ENCODE measurements at places on chromosomes 2 and 18. TPM values are rescaled to one million over a fixed set of nuclear protein-coding genes. Genes with fewer than 3 reads are reported as not detected.

GRCh38 chr2:168749297-168749696, 53.1 kb upstream of the NOSTRIN start:
- H3K4me3 ChIP-seq: no peak overlapping the region
- H3K4me1 ChIP-seq: peaks cover 50% of the 10 kb centered on the region
- H3K27me3 ChIP-seq: no peaks in the 10 kb centered on the region

GRCh38 chr2:210873631-210874030, 317.2 kb downstream of the CPS1 start:
- H3K27ac ChIP-seq: no peak overlapping the region
- H3K27me3 ChIP-seq: no peaks in the 10 kb centered on the region
- H3K4me3 ChIP-seq: no peak overlapping the region
- DNase-seq: no peak

DNA sequence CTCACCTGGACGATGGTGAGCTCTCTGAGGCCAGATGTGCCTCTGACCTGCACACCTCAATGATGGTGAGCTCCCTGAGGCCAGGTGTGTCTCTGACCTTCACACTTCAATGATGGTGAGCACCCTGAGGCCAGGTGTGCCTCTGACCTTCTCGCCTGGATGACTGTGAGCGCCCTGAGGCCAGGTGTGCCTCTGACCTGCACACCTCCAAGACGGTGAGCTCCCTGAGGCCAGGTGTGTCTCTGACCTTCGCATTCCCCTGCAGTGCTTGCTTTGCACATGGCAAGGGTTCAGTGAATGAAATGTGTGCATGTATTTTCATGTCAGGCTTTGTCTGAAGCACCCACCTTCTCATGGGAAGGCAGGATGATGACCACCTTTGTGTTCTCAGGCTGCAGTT, 95.5 kb downstream of the PTGR3 start:
- H3K4me1 ChIP-seq: no peaks in the 10 kb centered on the region
- H3K27ac ChIP-seq: no peak overlapping the region
- H3K36me3 ChIP-seq: no peaks in the 10 kb centered on the region

- no peak overlapping the region for H3K4me3 ChIP-seq
- no peak for DNase-seq
- no peaks in the 10 kb centered on the region for H3K4me1 ChIP-seq
Measured at GRCh38 chr2:8395718-8396117, 286.1 kb upstream of the ID2 start.

REG3A gene
- not detected for total RNA-seq

DNA sequence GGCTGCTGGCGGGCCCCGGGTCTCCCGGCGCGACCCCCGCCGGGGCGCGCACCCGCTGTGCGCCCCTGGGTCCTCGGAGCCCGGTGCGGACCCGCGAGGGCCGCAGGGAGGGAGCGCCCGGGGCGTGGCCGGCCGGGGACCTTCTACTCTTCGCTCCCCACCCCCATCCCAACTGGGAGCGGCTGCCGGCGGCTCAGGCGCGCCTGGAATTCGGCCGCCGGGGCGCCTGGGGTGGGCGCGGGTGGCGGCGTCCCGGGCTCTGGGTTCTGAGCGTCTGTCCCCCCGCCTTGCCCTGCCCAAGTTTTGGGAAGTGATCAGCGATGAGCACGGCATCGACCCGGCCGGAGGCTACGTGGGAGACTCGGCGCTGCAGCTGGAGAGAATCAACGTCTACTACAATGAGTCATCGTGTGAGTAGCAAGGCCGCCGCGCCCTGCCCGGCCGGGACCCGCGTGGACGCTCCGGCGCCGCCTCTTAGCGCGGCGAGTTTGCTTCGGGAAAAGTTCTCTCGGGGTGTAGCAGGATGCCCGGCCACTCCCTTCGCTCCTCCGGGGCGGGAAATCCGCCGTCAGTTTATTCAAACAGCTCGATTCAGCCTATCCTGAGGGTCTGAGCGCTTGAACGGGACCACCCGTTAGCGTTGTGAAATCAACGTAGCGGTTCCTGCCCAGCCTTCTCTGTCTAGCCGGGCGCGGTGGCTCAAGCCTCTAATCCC, 502 bp downstream of the TUBB6 start:
- peak overlapping the region; percentile 65 for H3K4me3 ChIP-seq
- peaks cover 40% of the 10 kb centered on the region for H3K27me3 ChIP-seq
- H3K36me3 ChIP-seq: peaks cover 8% of the 10 kb centered on the region

DNA sequence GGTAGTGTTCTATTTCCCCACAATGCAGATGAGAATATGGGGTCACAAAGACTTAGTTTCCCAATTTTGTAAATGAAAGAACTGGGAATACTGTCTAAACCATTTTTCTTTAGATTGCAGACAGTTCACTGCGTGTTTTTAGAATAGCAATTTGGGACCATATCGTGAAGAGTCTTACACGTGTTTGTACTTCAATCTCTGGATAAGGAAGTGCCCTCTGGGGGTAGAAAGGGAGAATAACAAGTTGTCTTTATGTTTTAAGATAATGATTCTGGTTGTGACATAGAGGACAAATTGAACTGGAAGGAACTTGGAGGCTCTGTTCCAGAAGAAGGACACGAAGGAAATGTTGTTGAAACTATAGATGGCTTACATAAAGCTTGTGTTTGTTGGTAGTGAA, 457.7 kb downstream of the CBLN2 start:
- no peaks in the 10 kb centered on the region for H3K27me3 ChIP-seq
- H3K27ac ChIP-seq: no peak overlapping the region
- H3K4me3 ChIP-seq: no peak overlapping the region
- no peaks in the 10 kb centered on the region for H3K36me3 ChIP-seq
- DNase-seq: no peak
- H3K4me1 ChIP-seq: no peaks in the 10 kb centered on the region
